ENCODE measurements at places on chromosomes 2 and 18.

- DNase-seq: no peak
These were observed 47.7 kb downstream of the BCL2 start for GRCh38 chr18:63271881-63272299.

GRCh38 chr2:232577841-232578240 is 27.4 kb downstream of the EIF4E2 start:
- DNase-seq: no peak

- DNase-seq: no peak
These were observed 42.4 kb upstream of the KDM3A start for GRCh38 chr2:86398500-86399474.

GRCh38 chr18:13372531-13372951 is 154.0 kb downstream of the LDLRAD4 start:
- no peak for DNase-seq

- no peak for DNase-seq
These were observed 53.9 kb downstream of the PRKRA start for GRCh38 chr2:178397002-178397605.

- DNase-seq: no peak
These were observed 747.0 kb downstream of the BCL11A start for GRCh38 chr2:59806486-59806885.

GRCh38 chr2:14633461-14634181 is 1.1 kb downstream of the LRATD1 start:
- DNase-seq: no peak

- DNase-seq: no peak
These were observed 295.5 kb upstream of the RND3 start for GRCh38 chr2:150783015-150783414.

DNA sequence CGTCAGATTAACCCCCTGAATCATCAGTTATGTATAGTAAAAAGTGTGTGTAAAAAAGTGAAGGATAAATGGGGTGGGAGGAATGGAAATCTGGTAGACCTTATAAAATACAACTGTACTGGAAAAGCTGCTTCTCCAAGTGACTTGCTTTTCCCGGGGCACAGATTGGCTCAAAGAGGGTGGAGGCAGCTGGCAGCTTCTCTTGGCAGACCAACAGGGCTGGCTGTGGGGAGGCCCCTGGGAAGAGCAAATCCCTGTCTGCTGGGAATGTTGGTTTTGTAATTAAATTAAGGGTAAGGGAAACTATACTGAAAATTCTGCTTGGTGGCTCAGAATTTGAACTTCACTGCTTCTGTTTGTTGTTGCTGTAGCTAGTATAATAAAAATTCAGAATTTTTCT is 154.2 kb upstream of the DLX2 start:
- DNase-seq: no peak

DNA sequence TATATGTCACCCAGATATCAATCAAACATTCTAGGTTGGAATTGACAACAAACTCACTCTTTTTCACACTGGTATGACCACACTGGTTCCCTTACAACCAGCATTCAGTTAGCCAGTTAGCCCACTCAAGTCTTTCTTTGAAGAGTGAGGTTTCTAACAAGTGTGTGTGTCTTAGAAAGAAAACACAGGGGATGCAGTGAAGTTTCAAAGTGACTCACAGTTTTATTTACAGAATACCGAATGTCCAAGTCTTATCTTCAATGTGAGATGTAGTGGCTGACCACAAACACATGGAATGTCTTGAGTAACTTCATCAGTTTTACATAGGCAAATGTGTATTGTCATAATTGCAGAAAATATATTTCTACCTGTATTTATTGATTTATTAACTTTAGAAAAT is 274.7 kb upstream of the HNMT start:
- no peak for DNase-seq

GRCh38 chr2:73202156-73203054 is at the start of gene NOTO:
TSS of gene NOTO (plus strand) at chr2:73202574. CDS start at chr2:73202667, 93 bp downstream.
- no peak for DNase-seq

- DNase-seq: no peak
These were observed 56.7 kb upstream of the RAB6C start for GRCh38 chr2:129922571-129923264.

DNA sequence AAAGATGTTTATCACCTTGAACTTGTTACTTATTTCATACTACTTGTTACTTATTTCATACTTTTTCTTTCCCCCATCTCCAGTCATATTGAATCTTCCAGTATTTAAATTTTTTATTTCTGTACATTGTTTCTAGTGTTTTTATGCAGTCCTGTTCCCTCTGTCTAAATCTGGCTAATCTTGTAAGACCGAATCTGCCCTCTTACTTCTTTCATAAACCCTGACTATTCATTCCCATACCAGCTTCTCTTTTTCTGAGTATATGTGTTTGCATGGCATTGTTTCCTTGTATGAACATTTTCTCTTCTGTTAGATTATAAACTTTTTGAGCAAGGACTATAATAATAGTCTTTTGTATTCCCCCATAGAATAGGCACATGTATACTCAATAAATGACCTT is 131.7 kb downstream of the TAF4B start:
- no peak for DNase-seq

DNA sequence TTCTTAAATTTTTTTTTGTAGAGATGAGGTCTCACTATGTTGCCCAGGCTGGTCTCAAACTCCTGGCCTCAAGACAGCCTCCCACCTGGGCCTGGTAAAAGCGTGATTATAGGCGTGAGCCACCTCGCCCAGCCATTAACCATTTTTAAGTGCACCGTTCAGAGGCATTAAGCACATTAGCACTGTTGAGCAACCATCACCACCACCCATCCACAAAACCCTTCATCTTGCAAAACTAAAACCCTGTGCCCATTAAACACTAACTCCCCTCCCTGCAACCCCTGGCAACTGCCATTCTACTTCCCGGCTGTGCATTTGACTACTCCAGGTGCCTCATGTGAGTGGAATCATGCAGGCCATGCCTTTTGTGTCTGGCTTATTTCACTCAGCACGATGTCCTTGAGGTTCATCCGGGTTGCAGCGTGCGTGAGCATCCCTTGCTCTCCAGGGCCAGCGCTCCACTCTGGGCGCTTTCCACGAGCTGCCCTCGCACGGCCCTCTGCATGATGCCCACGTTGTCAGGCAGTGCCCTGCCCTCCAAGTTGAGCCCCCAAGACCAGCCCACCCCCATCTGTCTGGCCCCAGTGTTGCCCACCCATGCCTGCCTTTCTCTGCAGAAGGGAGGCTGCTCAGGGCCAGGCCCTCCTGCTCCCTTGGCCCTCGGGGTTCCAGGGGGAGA is 63.0 kb upstream of the GLI2 start:
- no peak for DNase-seq

GRCh38 chr2:241885946-241886643 is 16.6 kb downstream of the RTP5 start:
- DNase-seq: no peak

GRCh38 chr18:13369353-13369752 is 150.8 kb downstream of the LDLRAD4 start:
- DNase-seq: no peak

GRCh38 chr18:59988098-59988706 is 88.4 kb downstream of the PMAIP1 start:
- DNase-seq: peak; percentile 6

DNA sequence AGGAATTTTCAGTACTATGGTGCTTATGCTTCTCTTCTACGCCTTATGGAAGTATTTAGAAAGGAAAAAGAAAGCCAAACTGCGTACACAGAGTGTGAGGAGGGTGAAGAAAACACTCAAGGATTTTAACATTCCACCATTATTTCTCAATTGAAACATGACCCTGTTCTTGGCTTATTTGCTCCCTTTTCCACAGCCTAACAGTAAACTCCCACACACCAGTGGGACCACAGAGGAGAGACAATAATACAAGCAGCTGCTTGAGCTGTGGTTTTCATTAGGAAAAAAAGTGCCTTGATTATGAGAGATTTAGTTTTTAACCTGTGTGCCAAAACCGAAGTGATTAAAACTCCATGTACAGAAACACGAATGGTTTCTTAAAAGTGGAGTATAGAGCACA is 134.3 kb downstream of the MEP1B start:
- DNase-seq: no peak

Measured in thymus (tissue), 14 donors.